Right cardiac atrium (tissue), 5 donors: ENCODE measurements at places on chromosomes 7 and 10. TPM values are rescaled to one million over a fixed set of nuclear protein-coding genes. Genes with fewer than 3 reads are reported as not detected.

ARHGAP22 gene
- 6.5 TPM for total RNA-seq

PILRA gene
- total RNA-seq, result 3.9 TPM

CYP2E1 gene
- 1.3 TPM for total RNA-seq

TFEC gene
- 2.6 TPM for total RNA-seq

NUPR2 gene
- not detected for total RNA-seq

ITGB8 gene
- 4.9 TPM for total RNA-seq

OR2A2 gene
- not detected for total RNA-seq

TDRD1 gene
- 0.85 TPM for total RNA-seq

SPDYE6 gene
- total RNA-seq, result not detected

DNA sequence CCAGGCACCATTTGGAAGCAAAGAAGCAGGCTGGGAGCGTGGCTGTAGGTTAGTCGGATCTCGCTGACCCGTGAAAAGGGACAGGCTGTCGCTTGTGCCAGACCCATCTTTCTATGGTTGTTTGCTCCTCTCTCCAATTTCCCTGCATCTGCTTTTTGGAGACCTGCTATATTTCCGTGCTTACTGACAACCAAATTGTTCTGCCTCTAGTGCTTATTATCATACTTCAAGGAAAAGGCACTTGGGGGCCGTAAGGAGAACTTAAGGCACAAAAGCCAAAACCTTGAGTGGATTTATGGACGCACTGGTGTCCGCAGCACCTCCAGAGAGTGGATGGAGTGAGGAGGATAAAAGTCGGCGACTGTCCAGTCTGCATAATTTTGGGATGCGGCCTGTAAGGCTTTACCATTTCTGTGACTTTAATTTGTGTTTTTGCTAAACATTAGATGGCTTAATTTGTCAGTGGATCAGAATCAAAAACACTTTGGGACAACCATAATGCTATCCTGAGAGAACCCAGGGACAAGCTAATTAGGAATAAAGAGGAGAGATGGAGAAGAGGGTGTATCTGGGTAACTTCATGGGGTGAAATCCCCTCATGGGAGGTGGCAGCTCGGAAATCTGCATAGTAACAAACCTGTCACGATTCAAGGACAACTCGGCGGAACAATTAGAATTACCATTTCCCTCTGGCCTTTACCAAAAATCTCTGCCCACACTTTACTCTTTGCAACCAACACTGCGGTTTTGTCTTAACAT, 206.7 kb downstream of the HDAC9 start:
- DNase-seq, result no peak

GRCh38 chr7:137539111-137539715, 195.7 kb upstream of the PTN start:
- DNase-seq, result no peak

DNA sequence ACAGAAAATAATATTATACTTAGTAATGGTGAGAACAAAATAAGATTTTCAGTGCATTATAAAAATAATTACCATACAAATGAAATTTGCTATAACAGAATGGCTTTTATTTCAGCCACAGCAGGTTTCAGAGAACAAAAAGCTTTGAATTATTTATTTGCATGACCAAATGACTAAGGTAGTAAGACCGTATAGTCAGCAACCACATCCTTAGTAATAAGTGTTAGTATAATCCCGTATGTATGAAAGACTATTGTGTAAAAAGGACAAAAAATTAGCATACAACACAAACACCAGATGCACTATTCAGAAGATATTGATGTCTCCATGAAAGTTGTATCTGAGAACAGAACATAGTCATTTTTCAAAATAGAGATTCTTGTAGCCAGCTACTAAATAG, 12.2 kb downstream of the PDZD8 start:
- no peak for DNase-seq

- DNase-seq, result no peak
Measured at GRCh38 chr10:123890226-123890625, 1.4 kb downstream of the CPXM2 start.

DNA sequence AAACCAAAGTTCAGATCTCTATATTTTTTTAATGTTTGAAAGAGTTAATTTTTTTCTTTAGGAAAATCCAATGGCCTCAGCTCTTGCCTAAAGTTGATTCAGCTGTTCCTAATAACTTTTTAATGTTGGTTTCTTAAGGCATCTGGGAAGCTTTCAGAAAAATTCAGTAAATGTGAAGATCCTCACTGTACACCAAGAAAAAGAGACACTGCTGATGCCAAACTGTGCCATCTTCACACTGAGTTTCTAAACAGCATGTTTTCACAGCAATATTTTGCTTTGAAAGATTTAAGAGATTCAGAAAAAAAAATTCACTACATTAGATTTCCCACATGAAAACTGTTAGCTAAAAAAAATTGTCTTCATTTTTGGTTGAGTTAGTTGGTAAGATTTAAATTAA, 249.4 kb downstream of the NEBL start:
- DNase-seq, result no peak

GRCh38 chr10:20396701-20397100, 500.4 kb downstream of the NEBL start:
- DNase-seq, result no peak

GRCh38 chr7:87144173-87144657, 8.0 kb upstream of the DMTF1 start:
- no peak for DNase-seq

GRCh38 chr10:43785252-43785651, 136.6 kb upstream of the ZNF32 start:
- DNase-seq, result no peak

DNA sequence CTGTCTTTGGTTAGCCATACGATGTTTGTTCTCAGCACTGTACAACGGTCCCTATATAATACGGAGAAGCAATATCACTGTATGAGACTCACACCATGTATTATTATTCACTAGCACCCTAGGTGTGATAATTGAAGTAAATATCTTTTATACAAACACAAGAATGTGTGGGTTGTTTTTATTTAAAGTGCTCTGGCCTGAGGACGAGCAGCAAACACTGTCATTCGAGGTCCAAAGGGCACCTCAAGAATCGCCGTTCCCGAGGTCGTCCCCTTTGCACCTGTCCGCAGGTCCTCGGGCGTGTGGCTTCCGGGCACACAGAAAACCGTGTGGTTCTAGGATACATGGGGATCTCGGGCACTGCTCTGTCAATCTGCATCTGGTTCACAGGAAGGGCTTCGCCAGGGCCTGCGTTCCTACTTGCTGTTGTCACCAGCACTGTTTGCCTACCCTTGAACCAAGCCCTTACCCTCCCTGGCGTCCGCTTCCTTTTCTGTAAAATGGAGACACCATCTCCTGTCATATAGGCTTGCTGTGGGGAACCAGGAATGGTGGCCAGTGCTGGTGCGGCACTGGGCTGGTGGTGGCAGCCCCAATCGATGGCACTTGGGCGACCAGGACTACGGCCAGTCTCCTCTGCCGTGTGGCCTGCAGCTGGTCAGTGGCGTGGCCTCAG, 28.5 kb upstream of the SH2B2 start:
- no peak for DNase-seq

DNA sequence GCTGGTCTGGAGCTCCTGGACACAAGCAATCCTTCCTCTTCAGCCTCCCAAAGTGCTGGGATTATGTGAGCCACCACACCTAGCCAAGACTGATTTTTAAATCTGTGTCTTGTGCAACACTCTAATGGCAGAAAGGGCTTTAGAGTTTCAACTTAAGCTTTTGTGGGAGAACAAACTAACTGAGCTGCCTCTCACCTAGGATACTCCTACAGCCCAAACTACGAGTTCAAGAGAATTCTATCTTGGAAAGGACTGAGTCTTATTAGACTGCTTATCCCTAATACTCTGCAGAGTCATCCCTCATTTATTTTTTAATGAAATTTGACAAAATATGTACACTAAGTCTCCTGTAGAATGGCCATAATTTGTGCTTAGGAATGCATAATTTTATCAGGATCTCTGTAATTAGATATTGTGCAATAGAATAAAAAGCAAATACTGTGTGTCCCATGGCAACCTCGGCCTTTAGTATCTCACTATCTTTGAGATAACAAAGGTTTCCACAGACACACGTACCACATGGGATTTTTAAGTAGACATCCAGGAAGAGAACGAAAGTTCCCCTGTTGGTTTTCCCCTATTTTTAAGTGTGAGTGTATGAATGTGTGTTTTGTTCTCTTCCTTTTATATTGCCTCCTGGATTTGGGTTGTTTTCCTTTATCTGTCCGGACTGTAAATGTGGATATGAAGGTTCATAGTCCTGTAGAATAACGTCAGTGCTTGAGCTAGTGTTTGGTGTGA, 199.4 kb upstream of the TCF7L2 start:
- no peak for DNase-seq

DNA sequence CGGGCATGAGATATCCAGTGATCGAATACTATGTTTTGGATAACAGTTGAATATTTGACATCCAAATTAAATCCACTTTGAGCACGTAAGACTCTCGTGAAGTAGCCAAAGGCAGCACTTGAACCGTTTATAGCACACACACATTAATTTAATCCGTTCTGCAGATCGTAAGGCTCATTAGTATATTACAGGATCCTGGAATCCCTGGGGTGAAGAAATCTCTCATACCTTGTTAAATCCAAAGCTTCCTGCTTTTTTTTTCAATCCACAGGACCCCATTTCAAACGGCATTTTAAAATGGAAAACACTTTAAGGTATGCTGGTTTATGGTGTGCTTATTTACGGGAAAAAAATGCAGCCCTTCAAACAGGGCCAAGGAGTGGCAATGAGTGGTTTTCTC, 158.4 kb upstream of the ADARB2 start:
- no peak for DNase-seq

DNA sequence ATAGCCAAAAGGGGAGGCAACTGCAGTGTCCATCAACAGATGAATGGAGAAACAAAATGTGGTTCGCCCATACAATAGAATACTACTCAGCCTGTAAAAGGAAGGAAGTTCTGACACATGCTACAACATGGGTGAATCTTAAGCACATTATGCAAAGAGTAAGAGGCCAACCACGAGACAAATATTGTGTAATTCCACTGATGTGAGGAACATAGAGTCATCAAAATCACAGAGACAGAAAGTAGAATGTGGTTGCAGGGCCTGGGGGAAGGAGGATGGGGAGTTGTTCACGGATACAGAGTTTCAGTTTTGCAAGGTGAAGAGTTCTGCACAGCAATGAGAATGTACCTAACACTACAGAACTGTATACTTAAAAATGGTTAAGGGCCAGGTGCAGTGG, 13.7 kb upstream of the C10orf71 start:
- no peak for DNase-seq

- DNase-seq, result no peak
Measured at GRCh38 chr10:94199565-94199964, 163.2 kb downstream of the NOC3L start.

DNA sequence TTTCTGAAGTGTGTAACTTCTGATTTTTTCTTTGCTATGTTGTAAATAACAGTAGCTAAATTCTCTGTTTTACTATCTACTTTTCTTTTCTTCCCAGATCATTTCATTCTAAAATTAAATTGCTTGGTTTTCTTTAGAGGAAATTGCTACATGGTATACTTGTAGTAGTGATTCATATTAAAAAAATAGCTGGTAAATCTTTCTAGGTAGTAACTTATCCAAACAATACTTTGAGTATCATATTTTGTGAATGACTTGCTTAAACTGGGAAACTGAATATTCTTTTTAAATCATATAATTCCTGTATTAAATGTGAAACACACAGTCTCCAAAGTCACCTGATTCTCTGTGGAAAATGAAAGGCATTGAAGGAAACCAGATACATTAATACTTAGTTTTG, 85.5 kb downstream of the ZNRF2 start:
- no peak for DNase-seq

DNA sequence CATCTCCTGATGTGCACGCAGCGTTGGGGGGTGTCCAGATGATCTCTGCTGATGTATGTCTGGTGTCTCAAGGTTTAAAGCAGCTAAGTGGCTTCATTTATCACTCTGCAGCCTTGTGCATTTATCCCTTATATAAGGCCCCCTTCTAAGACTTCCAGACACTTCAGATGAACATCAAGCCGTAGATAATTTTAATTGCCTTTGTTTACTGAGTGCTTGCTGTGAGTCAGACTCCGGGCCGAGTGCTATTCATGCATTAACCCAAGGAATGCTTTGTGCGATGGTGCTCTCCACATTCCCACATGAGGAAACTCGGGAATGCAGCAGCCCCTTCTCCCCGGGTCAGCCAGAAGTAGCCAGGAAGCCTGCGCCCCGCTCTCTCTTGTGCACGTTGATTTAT, 328.6 kb upstream of the COBL start:
- DNase-seq, result no peak

- peak; percentile 67 for DNase-seq
Measured at GRCh38 chr7:805261-805660, 27.0 kb upstream of the SUN1 start.

- DNase-seq, result no peak
Measured at GRCh38 chr10:103986360-103986759, 19.4 kb downstream of the SLK start.

DNA sequence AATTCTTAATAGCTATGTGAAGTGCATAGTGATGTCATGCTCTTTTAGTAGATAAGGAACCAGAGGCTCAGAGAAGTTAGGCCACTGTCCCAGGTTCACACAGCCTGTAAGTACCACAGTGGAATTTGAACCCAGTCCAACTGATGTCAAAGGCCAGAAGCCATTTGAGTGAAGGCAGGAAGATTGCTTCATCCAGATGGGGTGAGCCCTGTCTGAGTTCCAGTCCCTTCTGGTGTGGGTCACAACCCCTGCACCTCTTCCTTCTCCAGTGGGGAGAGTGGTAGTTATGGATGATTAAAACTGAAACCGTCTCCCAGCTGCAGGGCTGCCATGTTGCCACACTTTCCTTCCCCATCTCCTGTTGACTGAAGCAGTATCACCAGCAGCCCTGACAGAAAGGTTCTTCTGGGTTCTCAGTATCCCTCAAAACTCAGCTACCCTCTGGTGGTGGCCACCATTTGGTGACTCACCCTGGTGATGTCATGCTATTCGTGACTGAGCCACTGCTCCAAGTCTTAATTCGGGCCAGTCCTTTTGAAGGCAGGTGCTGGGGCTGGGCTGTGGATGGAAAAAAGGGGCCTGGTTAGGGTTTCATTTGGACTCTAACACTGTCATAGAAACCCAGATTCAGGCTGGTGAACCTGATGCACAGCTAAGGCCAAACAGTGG, 1.5 kb upstream of the C10orf95 start:
- DNase-seq, result peak; percentile 60

DNA sequence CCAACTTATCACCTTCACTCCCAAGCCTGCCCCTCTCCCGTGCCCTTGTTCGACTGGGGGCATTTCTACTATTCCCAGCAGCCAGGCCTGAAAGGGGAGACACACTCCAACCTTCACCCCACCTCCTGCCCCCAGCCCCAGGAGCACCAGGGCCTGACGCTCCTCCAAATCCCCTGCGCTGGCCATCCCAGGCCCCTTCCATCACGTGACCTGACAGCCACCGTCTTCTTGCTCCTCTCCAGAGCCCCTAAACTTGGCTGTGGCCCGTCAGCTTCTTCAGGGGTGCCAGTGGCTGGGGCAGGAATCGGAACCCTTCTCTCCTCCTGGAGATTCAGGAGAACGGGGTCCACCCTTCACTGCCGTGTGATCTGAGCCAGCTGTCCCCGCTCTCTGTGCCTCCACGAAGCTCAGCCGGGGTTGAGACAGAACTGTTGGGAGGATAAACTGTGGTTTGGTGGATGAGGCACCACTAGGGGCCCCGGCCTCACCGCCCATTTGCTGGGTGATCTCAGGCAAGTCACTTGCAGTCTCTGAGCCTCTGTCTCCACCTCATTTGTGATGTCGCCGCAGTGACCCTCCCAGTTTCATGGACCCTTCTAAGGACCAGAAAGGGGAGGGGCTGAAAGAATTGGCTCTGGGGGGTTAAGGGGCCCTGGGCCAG, 91.0 kb downstream of the MYL10 start:
- peak; percentile 17 for DNase-seq

GRCh38 chr7:40549372-40550039, 414.7 kb downstream of the SUGCT start:
- DNase-seq, result no peak
